ENCODE measurements at places on chromosomes 3 and 15. TPM values are rescaled to one million over a fixed set of nuclear protein-coding genes. Genes with fewer than 3 reads are reported as not detected.

- DNase-seq, result no peak
Measured at GRCh38 chr3:71905426-71905825, 120.5 kb upstream of the PROK2 start.

DNA sequence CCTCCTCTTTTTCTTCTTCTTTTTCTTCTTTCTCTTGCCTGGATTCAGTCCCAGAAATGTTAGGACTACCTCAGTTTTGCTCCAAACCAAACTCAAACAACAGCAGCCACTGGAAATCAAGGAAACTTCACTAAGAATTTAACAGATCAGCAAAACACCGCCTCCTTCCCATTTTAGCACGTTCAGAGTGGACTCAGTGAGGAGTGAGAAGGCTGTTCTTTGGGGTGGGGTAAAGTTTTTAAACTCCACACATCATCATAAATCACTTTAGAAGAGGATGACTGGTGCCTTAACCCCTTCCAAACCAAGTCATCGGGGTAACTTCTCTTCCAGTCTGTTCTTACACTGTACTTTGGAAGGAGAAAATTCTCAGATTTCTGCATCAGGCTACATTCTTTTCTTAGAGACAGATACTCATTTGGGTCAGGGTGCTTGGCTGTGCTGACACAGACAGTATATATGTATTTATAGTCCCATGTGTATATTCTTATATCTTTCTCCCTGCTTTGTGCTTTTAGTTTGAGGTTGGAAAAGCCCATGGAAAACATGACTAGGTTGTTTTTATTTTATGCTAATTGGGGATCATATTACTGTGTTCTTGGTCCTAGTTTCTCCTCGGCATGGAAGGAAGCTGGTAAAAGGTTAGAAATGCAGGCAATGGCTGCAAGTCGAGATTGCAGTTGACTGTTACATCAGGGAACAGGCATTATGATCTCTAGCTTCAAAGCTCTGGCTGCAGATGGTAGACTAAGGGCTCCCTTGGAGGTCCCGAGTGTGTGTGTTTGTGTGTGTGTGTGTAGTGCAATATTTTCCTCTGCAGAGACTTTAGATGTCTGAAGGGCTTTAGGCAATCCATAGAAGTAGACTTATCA is at the start of gene CCDC80:
CCDC80 (minus strand) TSS at position 214 of the 872 bp plus-strand sequence. CDS start 1,238 bp downstream, outside the sequence.
- DNase-seq, result peak; percentile 76

DNA sequence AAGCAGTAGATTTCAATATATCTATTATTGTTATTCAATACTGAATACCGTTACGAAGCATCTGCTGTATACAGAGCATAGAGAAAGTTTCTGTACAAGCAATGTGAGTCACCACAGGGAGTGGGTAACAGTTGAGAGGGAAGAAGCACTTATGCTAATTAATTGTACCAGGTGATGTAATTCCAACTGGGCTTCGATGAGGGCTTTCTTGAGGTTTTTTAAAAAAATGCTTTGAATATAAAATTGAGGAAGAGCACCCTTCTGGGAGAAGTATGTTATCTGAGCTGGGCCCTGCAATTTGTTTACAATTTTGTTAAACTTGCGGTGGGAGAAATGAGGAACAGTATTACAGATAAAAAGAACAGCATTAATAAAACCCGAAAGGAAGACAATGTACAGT is 197.9 kb downstream of the TPRG1 start:
- DNase-seq, result no peak

Gene SLC28A1
- polyA plus RNA-seq, result 0.08 TPM

Gene ARGFX
- not detected for polyA plus RNA-seq

- no peak for DNase-seq
Measured at GRCh38 chr3:152100491-152101132, 168.1 kb upstream of the MBNL1 start.

Gene BCHE
- polyA plus RNA-seq, result 32.8 TPM

Data from left lung (tissue), 14 donors.